ENCODE measurements at places on chromosomes 12 and 14.

DNA sequence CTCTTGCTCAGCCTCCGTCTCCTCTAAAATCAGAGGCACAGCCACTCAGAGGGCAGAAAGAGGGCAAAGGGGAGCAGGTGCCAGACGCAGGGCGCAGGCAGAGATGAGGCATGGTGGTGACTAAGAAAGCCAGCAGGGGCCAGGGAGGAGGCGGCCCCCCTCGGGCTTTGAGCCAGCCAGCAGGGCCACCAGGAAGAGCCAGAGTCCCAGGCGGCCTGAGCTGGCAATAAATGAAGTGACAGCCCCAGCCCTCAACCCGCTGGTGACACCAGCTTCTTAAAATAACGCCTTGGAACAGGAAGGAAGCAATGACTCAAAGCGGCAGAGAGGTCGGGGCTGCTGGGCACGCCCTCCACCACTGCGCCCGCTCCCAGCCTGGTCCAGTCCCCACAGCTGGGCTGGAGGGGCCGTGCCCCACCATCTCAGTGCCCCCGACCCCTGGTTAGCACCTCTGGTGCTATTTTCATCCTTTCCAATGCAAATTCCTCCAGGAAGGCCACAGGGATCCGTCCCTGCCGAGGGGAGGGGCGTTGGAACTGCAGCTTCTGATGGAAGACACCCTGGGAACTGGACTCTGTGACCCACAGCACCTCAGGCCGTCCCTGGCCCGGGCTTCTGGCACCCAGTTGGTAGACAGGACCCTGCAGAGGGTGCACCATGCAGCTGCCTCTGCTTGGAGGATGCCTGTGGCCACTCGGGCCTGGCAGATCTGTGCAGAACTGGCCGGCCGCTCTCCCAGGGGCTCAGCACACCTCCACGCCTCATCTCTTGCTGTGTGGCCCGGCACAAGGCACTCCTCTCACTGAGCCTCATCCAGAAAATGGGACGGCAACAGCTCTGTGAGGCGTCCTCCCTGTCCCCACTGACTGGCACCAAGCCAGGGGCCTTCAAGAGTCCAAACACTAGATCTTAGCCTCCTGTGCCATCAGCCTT lies 113.7 kb downstream of the NCOR2 start:
- peak; percentile 91 for DNase-seq

DNA sequence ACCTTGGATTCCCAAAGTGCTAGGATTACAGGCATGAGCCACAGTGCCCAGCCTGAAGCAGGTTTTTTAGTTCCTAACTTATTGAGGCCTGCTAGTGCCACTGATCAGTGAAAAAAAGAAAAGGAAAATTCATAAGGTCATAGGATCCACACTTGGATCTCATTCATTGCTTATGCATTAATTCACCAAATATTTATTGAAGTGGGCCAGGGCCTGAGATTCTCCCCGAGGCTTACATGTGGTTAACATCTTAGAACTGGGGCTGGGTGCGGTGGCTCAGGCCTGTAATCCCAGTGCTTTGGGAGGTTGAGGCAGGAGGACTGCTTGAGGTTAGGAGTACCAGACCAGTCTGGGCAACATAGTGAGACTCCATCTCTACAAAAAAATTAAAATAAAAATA lies 29.5 kb upstream of the MAP1LC3B2 start:
- no peak for DNase-seq

DNA sequence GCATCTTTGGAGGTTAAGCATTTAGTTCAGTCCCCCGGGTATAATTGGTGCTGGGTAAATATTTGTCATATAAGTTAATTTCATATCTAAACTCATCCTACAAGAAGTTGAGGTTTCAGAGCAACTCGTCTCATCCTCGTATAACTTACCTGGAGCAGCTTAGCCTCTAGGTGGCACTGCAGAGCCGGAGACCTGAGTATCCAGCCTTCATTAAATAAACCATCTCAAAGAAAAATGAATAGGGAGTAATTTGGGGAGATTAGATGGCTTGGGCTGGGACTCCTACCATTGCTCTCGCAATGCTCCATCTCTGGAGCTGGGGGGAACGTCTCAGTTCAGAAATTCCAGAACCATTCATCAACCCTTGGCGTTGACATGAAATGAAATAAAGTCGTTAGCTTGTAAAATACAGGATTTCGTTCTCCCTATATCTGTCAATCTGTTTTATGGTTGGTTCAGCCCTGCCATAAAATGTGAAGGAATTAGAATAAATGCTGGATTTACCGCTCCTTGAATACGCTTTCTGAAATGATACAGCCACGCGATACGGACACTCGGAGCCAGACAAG lies 122.9 kb upstream of the TMEM132D start:
- DNase-seq: peak; percentile 58

GRCh38 chr14:102873546-102874061 lies 48.9 kb upstream of the AMN start:
- DNase-seq: no peak

- DNase-seq: no peak
Measured at GRCh38 chr12:67354322-67354721, 85.2 kb downstream of the CAND1 start.

Data from GM13976 (cell line).